ENCODE measurements at places on chromosomes 16 and 17.

GRCh38 chr17:47872019-47872650, 21.2 kb upstream of the SP6 start:
- DNase-seq: no peak

GRCh38 chr17:35069311-35069710, 5.8 kb upstream of the RFFL start:
- DNase-seq: no peak

DNA sequence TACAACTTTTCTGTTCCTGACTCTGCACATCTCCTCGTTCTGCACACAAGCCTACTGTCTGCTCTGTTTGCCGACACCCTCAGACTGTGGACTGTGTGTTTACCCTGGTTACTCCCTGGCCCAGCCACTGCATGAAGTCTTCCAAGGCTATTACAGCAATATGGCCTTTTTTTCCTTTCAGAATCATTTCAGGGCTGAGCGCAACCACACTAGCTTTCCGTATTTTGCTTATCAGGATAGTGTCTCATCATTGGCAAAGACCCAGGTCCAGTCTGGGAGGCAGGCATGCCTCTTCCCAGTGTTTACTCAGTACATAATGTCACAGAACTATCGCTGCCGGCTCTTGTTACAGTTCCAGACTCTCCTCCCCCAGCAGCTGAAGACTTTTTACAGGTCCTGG, 10.1 kb downstream of the DNAH9 start:
- DNase-seq: no peak

GRCh38 chr17:17693253-17694168, 12.3 kb downstream of the RAI1 start:
- no peak for DNase-seq

GRCh38 chr16:7998789-7999453, 591.4 kb downstream of the TMEM114 start:
- DNase-seq: no peak

DNA sequence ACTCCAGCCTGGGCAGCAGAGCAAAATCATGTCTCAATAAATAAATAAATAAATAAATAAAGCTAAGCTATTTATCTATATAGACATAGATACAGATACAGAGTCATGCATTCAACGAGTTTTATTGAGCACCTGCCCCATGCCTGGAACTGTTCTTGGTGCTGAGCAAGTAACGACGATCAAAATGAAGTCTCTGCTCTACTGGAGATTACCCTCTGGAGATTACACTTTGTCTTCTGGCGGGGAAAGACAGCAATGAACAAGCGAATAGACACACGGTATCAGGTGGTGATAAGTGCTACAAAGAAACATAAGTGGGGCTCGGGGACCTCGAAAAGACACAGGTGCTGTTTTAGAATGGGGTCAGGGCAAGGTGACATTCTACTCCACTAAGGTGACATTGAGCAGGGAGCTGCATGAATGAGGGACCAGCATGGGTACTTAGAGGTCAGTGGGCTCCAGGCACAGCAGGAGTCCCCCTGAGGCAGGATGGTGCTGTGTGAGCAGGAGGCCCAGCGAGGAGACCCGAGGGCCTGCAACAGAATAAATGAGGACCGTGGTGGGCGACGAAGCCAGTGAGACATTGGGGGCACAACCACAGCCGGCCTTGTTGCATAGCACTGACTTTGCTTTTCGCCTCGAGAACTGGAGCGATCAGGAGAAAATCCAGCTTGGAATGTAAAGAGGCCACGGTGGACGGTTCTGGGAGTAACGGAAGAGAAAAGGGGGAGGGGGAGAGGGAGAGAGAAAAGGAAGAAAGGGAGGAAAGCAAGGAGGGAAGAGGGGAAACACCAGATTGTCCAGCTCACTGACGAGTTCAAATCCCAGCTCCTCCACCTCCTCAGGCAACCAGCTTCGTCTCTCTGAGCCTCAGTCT, 42.4 kb upstream of the MEAK7 start:
- no peak for DNase-seq

- DNase-seq: no peak
Observed at GRCh38 chr17:18928628-18929125, 23.3 kb upstream of the SLC5A10 start.

- DNase-seq: no peak
Observed at GRCh38 chr17:50564916-50565315, 4.4 kb downstream of the CACNA1G start.
